ENCODE measurements at places on chromosomes 12 and 14. TPM values are rescaled to one million over a fixed set of nuclear protein-coding genes. Genes with fewer than 3 reads are reported as not detected.

Gene RPGRIP1
- 0.60 TPM for polyA plus RNA-seq

Gene CPNE6
- polyA plus RNA-seq = not detected

Gene PPM1H
- 12.1 TPM for polyA plus RNA-seq

Gene PPP2R5C
- 103 TPM for polyA plus RNA-seq

Gene DTX1
- 6.3 TPM for polyA plus RNA-seq

Gene GPRC5A
- polyA plus RNA-seq = 13.4 TPM

Gene C12orf56
- 0.10 TPM for polyA plus RNA-seq

Gene KRT76
- not detected for polyA plus RNA-seq

Gene AKAP3
- polyA plus RNA-seq = 1.8 TPM

Gene TAS2R31
- 2.7 TPM for polyA plus RNA-seq

Gene C12orf43
- 16.9 TPM for polyA plus RNA-seq

Gene IFT43
- polyA plus RNA-seq = 44.8 TPM

Gene KRT73
- 0.06 TPM for polyA plus RNA-seq

Gene NKX2-1
- 103 TPM for polyA plus RNA-seq

Gene CCNT1
- 34.2 TPM for polyA plus RNA-seq

Gene ERP27
- 8.8 TPM for polyA plus RNA-seq

Gene C12orf54
- polyA plus RNA-seq = 0.63 TPM

Gene KLRB1
- polyA plus RNA-seq = 3.0 TPM

Gene TEAD4
- polyA plus RNA-seq = 17.7 TPM

Gene RD3L
- 0.18 TPM for polyA plus RNA-seq

Gene TBX3
- 104 TPM for polyA plus RNA-seq

Gene TCL1A
- 1.0 TPM for polyA plus RNA-seq

Gene CATSPERB
- polyA plus RNA-seq = 1.8 TPM

Gene HPD
- polyA plus RNA-seq = not detected

Gene AGAP2
- polyA plus RNA-seq = 0.33 TPM

Gene C14orf39
- 1.4 TPM for polyA plus RNA-seq

Gene KLRC4
- 0.54 TPM for polyA plus RNA-seq

Gene CDKN1B
- 68.1 TPM for polyA plus RNA-seq

Gene TOMM20L
- polyA plus RNA-seq = 1.7 TPM

Gene RNASE4
- 6.3 TPM for polyA plus RNA-seq

Gene AMN
- 0.84 TPM for polyA plus RNA-seq

Gene TGM1
- 3.1 TPM for polyA plus RNA-seq

Gene ZDHHC22
- not detected for polyA plus RNA-seq

Gene PIWIL1
- not detected for polyA plus RNA-seq

Gene SYT10
- polyA plus RNA-seq = 0.08 TPM

Gene OR4E2
- not detected for polyA plus RNA-seq

Gene ABHD4
- polyA plus RNA-seq = 35.2 TPM

Gene LETMD1
- polyA plus RNA-seq = 135 TPM

Gene TNFAIP2
- polyA plus RNA-seq = 32.3 TPM

Gene SSPN
- polyA plus RNA-seq = 15.3 TPM

Gene CDH24
- polyA plus RNA-seq = 11.7 TPM

Gene CSRP2
- polyA plus RNA-seq = 21.0 TPM

Gene OR4K13
- not detected for polyA plus RNA-seq

Gene RNASE11
- not detected for polyA plus RNA-seq

Gene TRHDE
- 3.4 TPM for polyA plus RNA-seq

Gene CLEC6A
- not detected for polyA plus RNA-seq

Gene CELA1
- not detected for polyA plus RNA-seq

Gene TMEM52B
- 0.77 TPM for polyA plus RNA-seq

Gene KLHDC1
- 5.5 TPM for polyA plus RNA-seq

Gene PKP2
- 3.6 TPM for polyA plus RNA-seq

Gene KIF26A
- 18.3 TPM for polyA plus RNA-seq

Gene PELI2
- polyA plus RNA-seq = 11.9 TPM
